ENCODE measurements at places on chromosomes 5 and 9. TPM values are rescaled to one million over a fixed set of nuclear protein-coding genes. Genes with fewer than 3 reads are reported as not detected.

The RORB gene
- total RNA-seq: not detected

The FOXI1 gene
- total RNA-seq: not detected

DNA sequence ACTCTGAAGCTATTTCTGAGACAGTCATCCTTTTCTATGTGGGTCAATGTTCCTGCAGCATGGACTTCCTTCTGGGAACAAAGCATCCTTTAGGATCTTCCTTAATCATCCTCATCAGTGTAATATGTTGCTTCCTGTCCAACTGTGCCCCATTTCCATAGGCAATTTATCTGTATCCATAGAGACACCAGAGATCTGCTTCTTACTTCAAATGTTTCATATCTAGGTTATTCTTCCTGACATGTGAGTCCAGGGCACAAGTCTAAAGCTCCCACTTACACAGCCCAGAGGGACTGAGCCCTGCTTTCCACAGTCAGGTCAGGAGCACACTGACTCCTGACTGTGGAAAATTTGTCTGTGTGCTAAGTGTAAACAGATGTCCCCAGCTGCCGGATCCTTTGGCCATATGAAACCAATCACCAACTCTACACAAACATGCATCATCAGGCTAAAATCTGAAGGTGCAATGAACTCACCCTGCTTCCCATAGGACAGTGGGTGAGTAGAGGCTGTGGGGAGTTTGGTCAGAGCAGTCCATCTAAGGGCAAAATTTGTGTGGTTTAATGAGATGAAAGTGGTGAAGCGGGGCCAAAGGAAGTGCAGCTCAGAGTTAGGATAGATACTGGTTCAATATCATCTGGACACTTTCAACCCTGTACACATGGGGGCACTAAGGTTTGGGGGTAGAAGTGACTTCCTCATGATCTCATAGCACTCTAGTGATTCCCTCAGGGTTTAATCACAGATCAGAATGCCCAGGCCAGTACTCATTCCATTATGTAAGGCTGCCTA, 85.2 kb upstream of the TNC start:
- peak; percentile 68 for DNase-seq

GRCh38 chr5:33588654-33589372, 148.0 kb downstream of the TARS1 start:
- DNase-seq: no peak

- no peak for DNase-seq
Measured at GRCh38 chr9:19446361-19446861, 37.6 kb downstream of the ACER2 start.

- peak; percentile 87 for DNase-seq
Measured at GRCh38 chr9:124818431-124819281, 34.6 kb upstream of the WDR38 start.

DNA sequence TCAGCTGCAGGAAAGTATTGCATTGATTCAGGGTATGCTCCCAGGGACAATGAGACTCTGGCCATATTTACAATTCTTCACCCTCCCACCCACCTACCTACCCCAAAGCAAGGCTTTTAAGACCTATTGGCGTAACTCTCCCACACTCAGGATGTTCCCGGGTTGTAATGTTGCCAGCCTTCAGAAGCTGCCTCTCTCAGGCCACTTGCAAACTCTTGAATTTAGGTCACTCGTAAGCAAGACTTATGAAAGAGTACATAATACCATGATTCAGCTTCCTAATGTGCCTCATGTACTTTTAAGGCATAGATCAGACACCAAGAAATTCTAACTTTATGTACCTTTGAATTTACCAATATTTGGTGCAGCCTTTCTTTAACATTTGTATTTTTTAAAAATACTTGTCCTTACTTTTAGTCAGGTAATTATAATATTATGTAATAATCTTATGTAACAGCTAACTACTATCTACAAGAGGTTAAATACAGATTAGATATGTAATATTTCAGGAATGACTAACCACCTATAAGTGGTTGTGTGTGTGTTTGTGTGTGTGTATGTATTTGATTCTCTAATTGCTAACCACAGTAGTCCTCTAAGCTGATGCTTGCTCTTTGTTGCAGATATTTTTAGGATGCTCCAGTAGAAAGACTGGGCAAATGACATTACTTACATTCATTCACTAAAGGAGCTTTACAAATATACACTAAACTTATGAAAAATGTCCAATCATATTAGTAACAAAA, 630.5 kb upstream of the MEF2C start:
- peak; percentile 5 for DNase-seq

DNA sequence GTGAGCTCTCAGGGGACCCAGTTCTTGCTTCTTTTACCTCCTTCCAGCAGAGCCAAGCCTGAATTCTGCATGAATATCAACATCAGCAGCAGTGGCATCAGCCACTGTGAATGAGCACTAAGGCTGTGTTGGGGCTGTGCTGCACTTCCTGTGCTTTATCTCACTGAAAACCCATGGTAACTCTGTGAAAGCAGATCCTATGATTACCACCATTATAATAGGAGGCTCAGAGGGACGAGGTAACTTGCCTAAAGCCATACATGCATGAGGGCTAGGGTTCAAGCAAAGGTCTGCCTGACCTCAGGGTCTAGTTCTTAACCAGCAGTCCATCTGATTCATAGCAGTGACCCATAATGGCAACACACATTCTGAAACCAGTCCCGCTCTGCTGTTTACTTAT, 60.5 kb upstream of the RAPGEF1 start:
- no peak for DNase-seq

DNA sequence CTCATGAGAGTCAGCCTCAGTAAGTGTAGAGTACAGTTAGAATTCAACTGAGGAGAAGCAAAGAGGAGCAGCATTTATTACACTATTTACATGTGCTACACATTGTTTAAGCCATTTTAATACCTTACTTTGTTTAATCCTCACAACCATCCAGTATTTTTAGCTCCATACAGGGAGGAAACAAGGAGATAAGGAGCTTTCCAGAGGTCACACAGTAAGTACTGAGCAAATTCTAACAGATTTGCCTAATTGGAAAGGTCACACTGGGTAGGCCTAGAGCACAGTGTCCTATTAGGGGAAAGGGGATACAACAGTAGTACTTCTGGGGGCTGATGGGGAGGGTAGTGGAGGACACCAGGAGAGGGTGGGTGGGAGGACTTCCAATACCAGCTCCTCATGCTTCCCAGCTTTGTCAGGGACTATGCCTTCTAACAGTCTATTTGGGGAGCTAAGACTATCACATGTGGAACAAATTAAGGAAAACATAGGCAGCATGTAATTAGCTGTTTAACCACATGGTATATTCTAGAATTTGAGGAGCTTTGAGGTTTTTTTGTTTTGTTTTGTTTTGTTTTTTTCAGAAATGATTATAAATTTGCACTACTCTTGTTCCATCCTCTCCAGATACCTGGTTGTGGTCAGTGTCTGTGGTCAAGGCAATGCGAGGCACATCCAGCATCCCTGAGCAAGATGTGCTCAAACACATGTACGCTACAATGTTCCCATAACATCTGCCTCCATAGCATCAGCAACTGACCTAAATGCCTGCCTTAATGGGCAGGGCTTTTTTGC, 96.0 kb upstream of the SLC12A2 start:
- no peak for DNase-seq

Measured in foreskin keratinocyte (primary cell).